Astrocyte (in vitro differentiated cells and primary cell): ENCODE measurements at places on chromosomes 2 and 18. TPM values are rescaled to one million over a fixed set of nuclear protein-coding genes. Genes with fewer than 3 reads are reported as not detected.
A peak's percentile ranks its signal among the peaks of the same experiment; 100 is the strongest.

- peak; percentile 45 for DNase-seq
Measured at GRCh38 chr2:102149644-102150455, 7.3 kb downstream of the IL1R1 start.

GRCh38 chr2:235996419-235996818 is 171.8 kb downstream of the GBX2 start:
- no peak for DNase-seq

DNA sequence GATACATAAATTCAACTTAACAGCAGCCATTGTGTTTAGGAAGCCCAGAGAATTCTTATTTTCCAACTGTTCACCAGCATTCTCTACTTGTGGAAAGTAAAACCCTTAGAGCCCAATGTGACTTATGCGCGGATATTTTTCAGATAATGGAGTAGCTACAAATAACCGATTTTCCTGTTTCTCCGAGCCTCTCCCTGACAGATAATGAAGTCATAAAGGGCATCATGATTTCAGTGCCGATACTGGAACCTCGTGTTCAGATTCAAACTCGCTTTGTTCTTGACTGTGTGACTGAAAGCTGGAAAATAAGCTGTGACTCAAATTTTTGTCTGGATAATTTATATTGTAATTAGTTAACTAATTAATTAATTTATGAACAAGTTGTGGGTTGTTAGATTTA is 228.2 kb downstream of the VAPA start:
- DNase-seq: no peak

GRCh38 chr2:205197468-205198139 is 484.7 kb upstream of the NRP2 start:
- no peak for DNase-seq

DNA sequence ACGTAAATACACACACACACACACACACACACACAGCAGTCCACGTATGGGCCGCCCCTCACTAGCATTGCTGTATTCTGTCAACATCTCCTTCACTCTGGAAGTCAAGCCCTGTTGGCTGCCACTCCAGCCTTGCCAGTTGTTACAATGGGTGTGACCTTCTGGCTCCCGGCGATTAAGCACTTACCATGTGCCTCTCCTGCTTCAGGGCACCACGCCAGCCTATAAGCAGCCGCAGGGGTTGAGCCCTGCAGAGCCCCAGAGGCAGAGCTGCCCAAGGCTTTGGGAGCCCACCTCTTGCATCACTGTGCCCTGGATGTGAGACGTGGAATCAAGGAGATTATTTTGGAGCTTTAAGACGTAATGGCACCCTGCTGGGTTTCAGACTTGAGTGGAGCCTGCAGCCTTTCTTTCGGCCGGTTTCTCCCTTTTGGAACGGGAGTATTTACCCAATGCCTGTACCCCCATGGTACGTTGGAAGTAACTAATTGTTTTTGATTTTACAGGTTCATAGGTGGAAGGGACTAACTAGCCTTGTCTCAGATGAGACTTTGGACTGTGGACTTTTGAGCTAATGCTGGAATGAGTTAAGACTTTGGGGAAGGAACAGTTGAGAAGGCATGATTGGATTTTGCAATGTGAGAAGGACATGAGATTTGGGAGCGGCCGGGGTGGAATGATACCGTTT is 54.5 kb upstream of the ROCK2 start:
- DNase-seq: no peak

GRCh38 chr2:142938240-142938639 is 60.8 kb downstream of the KYNU start:
- no peak for DNase-seq

DNA sequence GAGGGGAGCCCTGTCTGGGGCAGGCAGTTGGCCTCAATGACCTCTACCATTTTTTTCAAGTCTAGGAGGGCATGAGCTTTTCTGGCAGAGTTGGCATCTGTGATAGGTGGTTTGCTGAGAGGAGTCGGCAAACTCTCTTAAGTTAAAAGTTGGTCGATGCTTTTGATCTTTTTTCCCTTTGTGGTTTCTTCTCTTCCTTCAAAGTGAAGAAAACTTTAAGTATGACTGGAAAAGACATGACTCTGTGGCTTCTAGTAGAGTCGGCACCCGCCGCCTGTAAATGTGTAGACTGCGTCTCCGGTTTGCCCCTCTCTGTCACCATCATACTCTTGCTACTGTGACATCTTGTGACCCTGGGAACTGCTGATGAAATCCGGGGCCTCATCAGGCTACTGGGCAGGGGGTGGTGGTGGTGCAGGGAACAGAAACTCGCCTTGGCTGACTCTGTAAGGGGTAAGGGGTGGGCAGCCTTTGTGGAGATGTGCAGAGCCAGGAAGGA is 21.1 kb downstream of the INPP5D start:
- DNase-seq: no peak

- DNase-seq: no peak
Measured at GRCh38 chr2:173684896-173685459, 280.2 kb downstream of the SP3 start.

DNA sequence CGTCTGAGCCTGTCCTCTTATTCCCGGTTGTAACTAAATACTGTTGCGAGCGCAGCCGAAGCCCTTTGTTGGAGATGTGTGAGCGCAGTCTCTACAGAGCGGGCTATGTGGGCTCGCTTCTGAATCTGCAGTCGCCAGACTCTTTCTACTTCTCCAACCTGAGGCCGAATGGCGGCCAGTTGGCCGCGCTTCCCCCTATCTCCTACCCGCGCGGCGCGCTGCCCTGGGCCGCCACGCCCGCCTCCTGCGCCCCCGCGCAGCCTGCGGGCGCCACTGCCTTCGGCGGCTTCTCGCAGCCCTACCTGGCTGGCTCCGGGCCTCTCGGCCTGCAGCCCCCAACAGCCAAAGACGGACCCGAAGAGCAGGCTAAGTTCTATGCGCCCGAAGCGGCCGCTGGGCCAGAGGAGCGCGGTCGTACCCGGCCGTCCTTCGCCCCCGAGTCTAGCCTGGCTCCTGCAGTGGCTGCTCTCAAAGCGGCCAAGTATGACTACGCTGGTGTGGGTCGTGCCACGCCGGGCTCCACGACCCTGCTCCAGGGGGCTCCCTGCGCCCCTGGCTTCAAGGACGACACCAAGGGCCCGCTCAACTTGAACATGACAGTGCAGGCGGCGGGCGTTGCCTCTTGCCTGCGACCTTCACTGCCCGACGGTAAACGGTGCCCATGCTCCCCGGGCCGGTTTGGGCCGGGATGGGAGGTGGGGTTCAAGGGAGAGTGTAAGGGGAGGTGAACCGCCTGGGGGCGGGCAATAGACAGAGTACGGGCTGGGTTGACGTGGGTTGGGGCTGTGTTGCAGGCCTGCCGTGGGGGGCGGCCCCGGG is at the start of gene HOXD12:
TSS of gene HOXD12 (plus strand) at position 68 of the 819 bp plus-strand sequence. CDS start at position 75, 7 bp downstream.
- no peak for DNase-seq

- DNase-seq: peak; percentile 16
Measured at GRCh38 chr2:237923481-237924163, 43.2 kb upstream of the UBE2F start.

GRCh38 chr2:232973011-232973735 is 39.9 kb downstream of the NGEF start:
- DNase-seq: no peak

- DNase-seq: no peak
Measured at GRCh38 chr18:54232485-54233227, 8.2 kb upstream of the MBD2 start.

GRCh38 chr18:5196253-5197031 is 615 bp downstream of the AKAIN1 start:
- DNase-seq: no peak

- DNase-seq: no peak
Measured at GRCh38 chr2:233075141-233075965, 15.2 kb downstream of the INPP5D start.

DNA sequence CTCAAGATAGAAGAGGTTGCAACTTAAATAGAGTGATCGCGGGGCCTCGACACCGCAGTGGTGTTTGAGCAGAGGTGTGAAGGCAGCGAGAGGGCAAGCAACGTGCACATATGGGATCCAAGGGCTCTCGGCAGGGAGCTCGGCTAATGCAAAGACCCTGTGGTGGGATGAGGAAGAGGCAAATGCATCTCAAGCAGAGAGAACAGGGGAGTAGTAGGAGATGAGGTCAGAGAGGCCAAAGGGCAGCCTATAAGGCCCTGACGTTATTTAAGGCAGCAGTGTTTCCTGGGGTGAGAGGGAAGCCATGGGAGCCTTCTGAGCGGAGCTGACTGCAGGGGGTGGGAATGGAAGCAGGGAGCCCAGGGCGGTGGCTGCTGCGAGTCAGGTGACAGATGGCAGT is 74.5 kb downstream of the MRPS9 start:
- DNase-seq: no peak

DNA sequence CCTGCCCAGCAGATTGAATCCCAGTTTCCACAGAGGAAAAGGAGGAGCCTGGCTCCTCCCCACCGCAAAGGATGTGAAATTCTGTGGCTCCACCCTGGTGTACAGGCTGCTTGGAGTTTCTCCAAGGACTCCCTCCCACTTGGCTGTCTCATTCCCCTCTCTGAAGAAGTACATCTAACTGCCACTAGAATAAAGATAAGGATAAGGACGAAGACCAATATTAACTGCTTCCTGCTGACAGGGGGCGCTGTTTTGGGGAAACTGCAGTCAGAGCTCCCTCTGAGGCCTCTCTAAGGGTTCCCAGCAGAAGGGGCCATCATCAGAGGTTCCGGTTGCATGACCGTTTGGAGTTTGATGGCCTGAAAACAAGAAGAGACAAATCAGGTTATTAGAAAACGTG is 790.9 kb downstream of the CPS1 start:
- DNase-seq: no peak

GRCh38 chr18:62683935-62684334 is 31.4 kb upstream of the PHLPP1 start:
- DNase-seq: no peak

DNA sequence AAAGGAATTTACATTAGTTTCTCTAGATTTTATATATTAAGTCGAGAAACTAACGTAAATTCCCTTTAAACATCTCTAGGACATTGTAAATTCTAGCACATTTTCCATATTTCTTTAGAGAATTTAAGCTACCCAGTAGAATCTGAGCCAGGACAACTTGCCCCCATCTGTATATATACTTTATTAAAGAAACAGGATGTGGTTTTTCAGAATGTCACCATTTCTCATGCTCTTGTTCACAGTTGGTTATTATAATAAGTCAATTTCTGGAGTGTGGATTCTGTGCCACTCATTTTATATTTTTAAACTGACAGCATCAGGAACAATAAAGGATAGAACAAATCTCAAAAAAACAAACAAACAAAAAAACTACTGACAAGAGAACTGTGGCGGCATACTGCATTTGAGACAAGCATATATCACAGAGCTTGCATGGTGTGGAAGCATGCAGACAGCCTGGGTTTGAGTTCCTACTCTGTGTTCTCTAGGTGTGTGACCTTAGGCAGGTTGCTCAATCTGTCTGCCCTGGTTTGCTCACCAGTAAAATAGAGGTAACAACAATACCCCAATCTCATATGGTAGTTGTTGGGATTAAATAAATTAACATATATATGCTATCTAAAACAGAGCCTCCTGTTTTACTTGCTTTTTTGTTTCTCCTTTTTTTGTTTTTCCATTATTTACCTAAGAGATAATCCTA is 61.4 kb upstream of the DNER start:
- no peak for DNase-seq

- DNase-seq: no peak
Measured at GRCh38 chr2:235333076-235333475, 160.8 kb upstream of the AGAP1 start.

GRCh38 chr2:130728007-130728454 is 839 bp upstream of the GPR148 start:
- DNase-seq: peak; percentile 3

DNA sequence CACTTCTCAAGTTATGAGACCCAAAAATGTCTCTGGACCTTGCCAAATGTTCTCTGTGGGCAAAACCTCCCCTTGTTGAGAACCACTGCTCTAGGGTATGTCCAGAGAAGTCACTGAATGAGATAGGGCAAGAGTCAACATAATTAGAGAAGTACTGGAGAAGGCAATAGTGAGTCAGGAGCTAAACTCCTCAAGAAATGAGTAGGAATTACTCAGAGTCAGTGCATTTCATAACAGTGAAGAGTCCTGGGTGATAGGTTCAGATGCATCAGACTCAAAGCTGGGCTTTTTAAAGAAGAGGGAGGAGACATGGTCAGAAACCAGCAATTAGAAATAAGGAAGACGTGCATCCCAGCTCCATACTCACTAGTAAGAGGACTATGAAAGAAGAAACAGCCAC is 38.6 kb upstream of the IHH start:
- peak; percentile 29 for DNase-seq

GRCh38 chr2:101809698-101810097 is 112.2 kb downstream of the MAP4K4 start:
- DNase-seq: no peak

NEU4 gene
- total RNA-seq: 0.09 and 0.22 TPM in 2 replicates

MYO5B gene
- total RNA-seq: 7.2 and 8.3 TPM in 2 replicates

LRRTM1 gene
- total RNA-seq: not detected in 2 replicates

RGPD3 gene
- total RNA-seq: 0.10 and 0.16 TPM in 2 replicates

ZNF804A gene
- 0.22 and 0.32 TPM in 2 replicates for total RNA-seq

APCDD1 gene
- total RNA-seq: 4.4 and 5.4 TPM in 2 replicates

CD207 gene
- total RNA-seq: not detected in 2 replicates

SPDYA gene
- total RNA-seq: 1.3 and 1.4 TPM in 2 replicates

FBXO36 gene
- 1.9 and 2.8 TPM in 2 replicates for total RNA-seq

SLC30A3 gene
- total RNA-seq: 0.16 and 0.34 TPM in 2 replicates

CHRND gene
- not detected in 2 replicates for total RNA-seq

IL1F10 gene
- total RNA-seq: not detected in 2 replicates

FBLN7 gene
- not detected in 2 replicates for total RNA-seq

PPP3R1 gene
- total RNA-seq: 78.1 and 80.6 TPM in 2 replicates

TXNDC2 gene
- total RNA-seq: 0.07 TPM in 1 of 2 replicates, not detected in the other

POLR1A gene
- total RNA-seq: 42.9 and 45.2 TPM in 2 replicates

BUB1 gene
- total RNA-seq: 4.8 and 8.0 TPM in 2 replicates

CIB4 gene
- not detected in 2 replicates for total RNA-seq

LPIN1 gene
- 16.1 and 23.4 TPM in 2 replicates for total RNA-seq

FAM124B gene
- not detected in 2 replicates for total RNA-seq
